ENCODE measurements at places on chromosomes 3 and 15.

DNA sequence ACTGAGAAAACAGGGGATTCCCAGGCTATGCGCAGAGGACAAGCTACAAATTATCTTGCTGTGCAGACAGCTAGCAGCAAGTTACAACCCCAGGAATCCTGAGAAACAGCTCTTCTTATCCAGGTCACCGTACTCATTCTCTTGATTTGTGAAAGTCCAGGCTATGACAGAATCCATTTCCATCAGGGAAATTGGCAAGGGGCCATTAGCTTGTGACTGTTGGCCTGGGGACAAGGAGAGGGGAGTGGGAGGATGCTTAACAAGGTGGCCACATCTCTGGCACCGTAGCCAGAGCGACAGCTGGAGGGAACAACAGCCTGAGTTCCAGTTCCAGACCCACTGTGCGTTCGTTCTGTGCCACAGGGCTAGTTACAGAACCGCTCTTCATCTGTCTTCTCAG lies 44.9 kb upstream of the PLXNA1 start:
- no peak for DNase-seq

GRCh38 chr3:128366652-128367051 lies 100.0 kb downstream of the DNAJB8 start:
- DNase-seq: no peak

DNA sequence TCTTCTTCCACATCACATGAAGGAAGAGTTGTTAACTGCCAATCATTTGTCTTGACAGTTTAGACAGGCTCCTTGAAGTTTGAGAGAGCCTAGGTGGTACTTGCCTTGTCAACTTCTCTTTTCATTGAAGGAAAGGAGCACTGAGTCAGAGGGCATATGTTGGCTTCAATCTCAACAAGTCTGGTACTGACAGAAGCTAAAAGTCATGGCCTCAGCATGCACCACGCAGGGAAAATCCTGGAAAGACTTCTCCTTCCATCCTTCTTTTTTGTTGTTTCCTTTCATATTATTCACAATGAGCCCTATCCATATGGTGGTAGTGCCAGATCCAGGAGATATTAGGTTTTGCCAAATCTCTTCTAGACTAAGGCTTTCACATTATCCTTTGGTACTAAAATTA lies 1272.5 kb downstream of the ROBO1 start:
- DNase-seq: no peak

DNA sequence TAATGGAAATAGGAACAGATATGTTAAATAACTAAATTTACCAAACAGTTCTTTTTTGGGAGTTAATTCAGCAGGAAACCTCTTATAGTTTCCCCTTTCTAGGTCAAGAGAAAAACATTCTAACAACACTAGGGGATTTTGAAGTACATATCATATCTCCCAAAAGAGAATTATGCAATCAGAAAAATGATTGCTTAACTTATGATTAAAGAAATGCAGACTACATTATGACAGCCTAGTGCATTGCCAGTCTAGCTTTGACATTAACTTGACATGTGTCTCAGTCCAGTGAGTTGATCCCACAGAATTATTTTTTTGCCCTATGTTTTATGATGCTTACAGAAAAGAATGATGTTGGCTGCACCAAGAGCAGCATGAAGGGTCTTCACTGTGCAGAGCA lies 31.7 kb upstream of the NPHP3 start:
- DNase-seq: no peak

DNA sequence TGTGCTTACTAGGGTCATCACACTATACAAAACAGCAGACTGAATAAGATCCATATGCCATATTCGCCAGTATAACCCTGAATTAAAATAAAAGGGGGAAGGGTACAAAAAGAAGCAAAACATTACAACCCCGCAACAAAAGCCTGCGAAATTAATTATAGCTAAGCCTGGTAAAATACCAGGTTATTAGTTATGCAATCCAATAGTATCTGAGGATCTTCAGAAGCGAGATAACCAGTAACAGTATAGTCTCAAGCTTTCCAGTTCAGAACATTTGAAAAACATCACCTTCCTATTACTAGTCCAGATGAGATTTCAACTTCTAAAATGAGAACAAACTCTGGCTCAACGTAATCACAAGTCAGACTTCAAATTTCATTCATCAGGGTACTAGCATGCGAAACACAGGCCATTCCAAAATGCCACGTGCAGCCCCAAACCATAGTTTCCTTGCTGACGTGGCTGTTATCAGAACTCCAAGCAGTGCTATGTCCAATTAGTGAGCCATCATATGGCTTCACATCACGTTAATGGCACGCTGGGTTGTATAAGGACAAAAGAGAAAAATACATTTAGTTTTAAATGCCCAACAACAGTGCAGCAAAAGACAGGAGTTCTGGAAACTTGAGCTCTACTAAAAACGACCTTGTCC lies 1.1 kb downstream of the SSR3 start:
- DNase-seq: no peak
